Activated T-helper 1 cell treated with anti-CD3 and anti-CD28 coated beads, Interleukin-2, amount 50 U/mL, for 16 hours (primary cell): ENCODE measurements at places on chromosomes 3 and 15.

DNA sequence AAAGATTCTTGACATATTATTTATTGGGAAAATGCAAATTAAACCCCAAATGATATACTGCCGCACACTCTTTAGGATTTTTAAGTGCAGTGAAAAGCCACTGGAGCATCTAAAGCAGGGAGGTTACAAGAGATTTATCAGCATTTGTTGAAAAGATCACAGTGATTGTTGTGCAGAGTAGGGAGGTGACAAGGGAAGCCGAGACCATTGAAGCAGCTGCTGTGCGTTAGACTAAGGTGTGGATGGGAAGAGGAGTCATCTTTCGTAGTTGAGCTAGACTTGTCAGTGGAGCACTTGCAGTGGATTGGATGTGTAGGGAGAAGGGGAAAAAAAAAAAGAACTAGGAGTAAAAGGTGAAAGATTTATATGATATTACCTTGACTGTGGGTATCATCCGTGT is 854.6 kb downstream of the NTRK3 start:
- no peak for DNase-seq

- DNase-seq, result no peak
Observed at GRCh38 chr3:118817748-118818165, 216.9 kb downstream of the IGSF11 start.

DNA sequence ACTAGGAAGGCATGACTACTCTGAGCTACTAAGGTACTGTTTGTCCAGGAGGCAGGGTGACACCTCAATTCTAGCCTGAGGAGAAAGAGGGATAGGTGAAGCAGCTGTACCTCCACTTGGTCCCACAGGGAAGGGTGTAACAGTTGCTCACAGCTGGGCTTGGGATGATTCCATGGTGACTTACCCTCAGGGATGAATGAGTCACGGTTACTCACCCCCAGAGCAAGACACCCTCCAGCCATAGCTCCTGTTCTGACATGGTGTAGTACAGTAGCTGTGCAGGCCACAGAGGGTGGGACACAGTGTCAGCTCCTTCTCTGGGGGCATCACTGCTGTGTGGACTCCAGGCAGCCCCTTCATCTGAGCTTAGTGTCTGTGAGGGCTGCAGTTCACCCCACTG is 868.6 kb upstream of the SEMA6D start:
- DNase-seq, result no peak

DNA sequence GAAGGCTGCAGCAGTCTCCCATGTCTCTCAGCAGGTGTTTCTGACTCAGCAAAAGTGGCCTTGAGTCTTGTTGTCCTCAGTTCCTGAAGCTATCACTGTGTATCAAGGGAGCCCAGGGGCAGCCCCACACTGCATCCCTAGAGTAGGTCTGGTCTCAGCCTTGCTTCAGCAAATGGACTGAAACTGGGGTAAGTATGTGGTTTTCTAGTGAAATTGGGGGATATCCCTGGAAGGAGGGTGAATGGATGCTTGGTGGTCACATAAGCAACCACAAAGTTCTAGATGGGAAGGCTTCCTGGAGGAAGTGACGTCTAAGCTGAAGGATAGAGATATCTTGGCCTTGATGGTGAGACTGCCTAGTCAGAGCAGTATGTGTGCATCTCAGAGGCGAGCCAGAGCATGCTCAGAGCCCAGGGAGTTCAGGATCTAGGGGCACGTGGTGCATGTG is 38.4 kb downstream of the TMEM158 start:
- no peak for DNase-seq

- no peak for DNase-seq
Observed at GRCh38 chr3:177405191-177405672, 207.9 kb upstream of the TBL1XR1 start.

DNA sequence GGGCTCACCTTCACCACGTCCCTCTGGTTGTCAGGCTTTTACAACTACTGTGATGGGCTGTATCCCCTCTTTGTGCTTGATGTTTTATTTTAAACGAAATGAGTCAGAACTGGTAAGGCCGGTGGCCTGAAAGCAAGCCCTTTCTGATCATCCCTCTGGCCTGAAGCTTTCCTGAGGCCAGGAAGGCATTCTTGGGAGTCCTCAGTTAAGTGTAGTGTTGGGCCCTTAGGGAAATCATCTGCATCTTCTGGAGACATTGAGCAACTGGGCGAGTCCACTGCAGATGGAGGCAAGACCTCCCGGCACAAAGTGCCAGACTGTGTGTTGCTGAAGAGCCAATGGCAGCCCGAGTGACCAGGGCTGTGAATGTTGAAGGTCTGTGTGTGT is 33.0 kb upstream of the AMOTL2 start:
- no peak for DNase-seq

GRCh38 chr3:197595470-197596185 is 39.9 kb upstream of the BDH1 start:
- no peak for DNase-seq

DNA sequence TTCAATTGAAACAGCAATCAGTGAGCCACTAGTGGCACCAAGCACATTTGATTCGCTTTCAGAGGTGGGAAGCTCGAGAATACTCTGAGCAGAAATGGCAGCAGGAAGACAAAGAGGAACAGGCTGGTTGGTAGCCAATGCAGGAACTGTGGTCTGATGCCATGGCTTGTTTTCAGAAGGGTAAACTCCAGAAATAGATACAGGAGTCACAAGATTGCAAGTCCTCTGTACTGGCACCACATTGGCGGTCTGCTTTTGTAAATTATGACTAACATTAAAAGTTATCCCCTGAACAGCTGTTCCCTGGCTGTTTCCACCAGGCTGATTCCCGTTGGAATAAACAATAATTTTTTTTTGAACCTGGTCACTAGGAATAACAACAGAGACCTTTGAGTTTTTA is 35.5 kb downstream of the USF3 start:
- DNase-seq, result no peak

GRCh38 chr3:139292192-139292591 is 51.6 kb upstream of the MRPS22 start:
- no peak for DNase-seq

GRCh38 chr3:72977060-72977808 is 19.4 kb upstream of the PPP4R2 start:
- DNase-seq, result no peak

DNA sequence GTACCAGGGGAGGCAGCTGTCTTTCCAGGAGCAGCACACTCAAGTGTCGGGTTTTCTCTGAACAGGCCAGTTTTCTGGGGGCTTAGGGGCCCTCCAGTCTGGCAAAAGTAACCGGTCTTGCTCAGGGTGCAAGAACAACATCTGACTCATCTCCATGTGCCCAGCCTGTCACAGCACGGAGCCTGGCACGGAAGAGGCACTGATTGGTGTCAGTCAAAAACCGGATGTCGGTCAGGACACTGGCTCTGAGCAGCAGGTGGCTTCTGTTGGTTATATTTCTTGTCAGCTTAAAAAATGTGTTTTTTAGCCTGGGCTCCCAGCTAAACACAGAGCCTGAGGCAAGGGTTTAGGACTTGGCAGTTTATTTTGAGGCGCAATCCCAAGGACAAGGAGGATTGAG is 139.9 kb downstream of the FBLN2 start:
- no peak for DNase-seq

DNA sequence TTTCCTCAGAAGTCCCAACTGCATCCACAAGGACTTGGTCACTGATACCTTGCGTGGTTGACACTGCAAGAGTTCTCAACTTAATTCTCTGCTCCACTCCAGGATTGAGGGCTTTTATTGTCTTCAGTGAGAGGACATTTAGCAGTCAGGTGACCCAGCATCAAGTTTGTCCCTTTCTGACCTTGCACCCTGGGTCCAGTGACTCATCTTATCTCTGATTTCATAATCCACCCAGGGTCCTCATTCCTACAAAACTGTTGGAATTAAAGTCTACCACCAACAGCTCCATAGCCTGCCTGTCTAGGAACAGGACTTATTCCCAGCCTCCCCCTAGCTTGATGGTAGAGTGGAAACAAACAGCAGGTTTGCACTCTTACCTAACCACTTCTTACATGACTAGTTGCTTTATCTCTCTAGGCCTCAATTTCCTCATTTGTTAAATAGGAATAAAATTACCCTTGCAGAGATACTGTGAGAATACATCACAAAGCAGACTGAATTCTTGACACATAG is 151.3 kb upstream of the LPP start:
- no peak for DNase-seq

GRCh38 chr3:69871868-69872267 is 127.7 kb upstream of the SAMMSON start:
- no peak for DNase-seq

DNA sequence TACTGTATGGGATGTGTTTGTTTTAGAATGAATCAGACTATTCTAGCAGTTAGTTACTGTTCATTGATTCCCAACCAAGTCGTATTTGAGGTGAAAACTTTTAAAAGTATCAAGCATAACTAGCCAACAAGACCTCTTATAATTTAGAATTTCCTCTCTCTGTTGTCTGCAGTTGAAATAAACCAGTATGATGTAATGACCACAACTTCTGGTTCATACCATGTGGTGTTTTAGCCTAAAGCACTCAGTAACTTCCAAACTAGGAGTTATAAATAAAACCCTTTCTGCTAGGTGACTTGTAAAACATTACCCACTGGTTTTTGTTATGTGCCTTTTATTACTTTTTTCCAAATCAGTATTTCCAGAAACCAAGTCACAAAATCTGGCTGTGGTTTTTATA is 19.8 kb upstream of the P2RY12 start:
- no peak for DNase-seq

- DNase-seq, result no peak
Observed at GRCh38 chr3:27903446-27903845, 181.3 kb upstream of the EOMES start.

- DNase-seq, result no peak
Observed at GRCh38 chr3:29345516-29346300, 64.8 kb downstream of the RBMS3 start.

GRCh38 chr3:177107461-177108239 is 89.6 kb downstream of the TBL1XR1 start:
- no peak for DNase-seq

DNA sequence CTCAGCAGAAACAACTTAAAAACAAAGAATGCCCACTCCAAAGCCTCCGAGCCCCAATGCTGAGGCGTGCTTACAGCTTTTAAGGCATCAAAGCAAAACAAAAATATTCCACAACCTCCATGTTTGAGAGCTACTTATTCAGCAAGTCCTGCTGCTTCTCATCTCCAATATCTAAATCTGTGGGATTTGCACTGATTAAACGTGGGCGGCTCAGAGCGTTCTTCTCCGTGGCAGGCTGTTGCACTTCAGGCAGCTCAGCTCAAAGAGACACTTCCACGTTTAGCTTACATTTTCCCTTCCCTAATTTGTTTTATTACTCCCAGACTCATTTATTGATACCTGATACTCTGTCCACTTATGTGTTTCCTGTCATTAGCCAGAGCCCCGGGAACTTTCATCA is 282.6 kb upstream of the MCTP2 start:
- no peak for DNase-seq

GRCh38 chr15:72758182-72758581 is 25.4 kb downstream of the ADPGK start:
- no peak for DNase-seq

DNA sequence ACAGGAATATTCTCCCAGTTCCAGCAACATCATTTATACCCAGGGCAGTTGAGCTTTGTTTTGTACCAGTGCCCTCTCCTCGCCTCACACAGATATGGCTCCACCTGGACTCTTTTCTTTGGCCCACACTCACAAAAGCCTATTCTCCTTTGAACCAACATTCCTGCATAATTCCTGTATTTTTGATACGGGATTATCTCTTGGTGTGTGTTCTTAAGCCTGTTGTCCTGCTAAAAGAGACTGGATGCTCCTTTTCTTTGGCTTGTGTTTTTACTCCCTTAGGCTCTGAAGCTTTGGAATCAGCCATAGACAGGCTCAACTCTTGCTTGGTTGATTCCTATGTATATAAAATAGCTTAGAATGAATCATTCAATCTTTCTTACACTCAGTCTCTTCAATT is 305.4 kb upstream of the SATB1 start:
- DNase-seq, result no peak

DNA sequence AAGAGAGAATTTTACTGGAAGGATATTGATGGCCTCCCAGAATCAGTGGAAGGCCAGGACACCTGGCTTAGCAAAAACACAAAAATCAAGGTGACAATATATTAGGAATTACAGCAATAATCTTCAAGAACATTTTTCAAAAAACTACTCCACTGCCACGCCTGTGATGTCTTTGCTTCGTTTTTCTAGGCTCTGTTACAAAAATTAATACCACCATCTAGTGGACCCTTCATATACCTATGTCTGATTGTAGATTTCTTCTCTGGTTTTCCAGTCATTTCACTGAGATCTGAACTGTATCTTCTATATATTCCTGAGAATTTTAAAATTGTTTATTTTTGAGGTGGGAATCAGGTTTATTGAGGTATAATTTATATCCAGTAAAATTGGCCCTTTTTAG is 5.6 kb upstream of the SLC33A1 start:
- DNase-seq, result no peak

- DNase-seq, result no peak
Observed at GRCh38 chr3:54408328-54408727, 286.0 kb downstream of the CACNA2D3 start.

GRCh38 chr3:184496933-184497332 is 64.7 kb upstream of the EPHB3 start:
- DNase-seq, result no peak

- no peak for DNase-seq
Observed at GRCh38 chr3:184795522-184796190, 16.3 kb upstream of the VPS8 start.

DNA sequence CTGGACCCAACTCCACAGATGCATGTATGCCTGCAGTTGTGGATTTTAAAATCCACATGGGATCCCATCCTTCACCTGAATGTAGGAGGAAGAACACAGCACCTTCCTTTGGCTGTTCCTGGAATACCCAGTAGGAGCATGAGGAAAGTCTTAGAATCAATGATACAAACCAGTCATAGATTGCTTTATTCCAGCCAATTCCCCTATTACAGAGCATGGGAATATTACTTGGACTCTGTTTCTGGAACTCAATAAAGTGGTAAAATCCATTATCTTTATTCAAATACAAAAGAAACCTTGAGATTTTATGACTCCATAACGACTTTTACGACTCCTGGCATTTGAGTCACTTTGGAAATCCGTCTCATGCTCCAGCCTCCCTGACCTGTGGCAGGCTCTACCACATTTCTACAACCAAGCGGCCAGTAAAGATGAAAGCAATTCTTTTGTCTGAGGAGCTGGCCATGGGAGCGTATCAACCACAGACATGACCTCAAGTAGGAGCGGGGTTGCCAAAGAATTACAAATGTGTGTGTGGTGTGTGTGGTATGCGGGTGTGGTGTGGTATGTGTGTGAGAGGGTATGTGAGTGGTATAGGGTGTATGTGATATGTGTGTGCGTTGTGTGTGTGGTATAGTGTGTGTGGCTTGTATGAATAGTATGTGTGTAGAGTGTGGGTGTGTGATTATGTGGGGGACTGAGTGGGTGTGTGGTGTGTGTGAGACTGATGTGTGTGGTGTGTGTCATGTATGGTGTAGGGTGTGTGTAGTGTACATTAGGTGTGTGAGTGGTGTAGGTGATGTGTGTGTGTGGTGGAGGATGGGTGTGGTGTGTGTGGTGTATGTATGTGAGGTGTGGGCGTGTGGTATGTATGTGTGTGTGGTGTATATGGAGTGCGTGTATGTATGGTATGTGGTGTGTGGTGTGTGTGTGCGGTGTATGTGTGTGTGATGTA is 40.0 kb downstream of the ARRDC4 start:
- no peak for DNase-seq
